ENCODE measurements at places on chromosomes 13 and 19. TPM values are rescaled to one million over a fixed set of nuclear protein-coding genes. Genes with fewer than 3 reads are reported as not detected.

GPC6 gene
- 4.1 TPM for polyA plus RNA-seq

RFXAP gene
- 8.1 TPM for polyA plus RNA-seq

PSPN gene
- polyA plus RNA-seq: 0.80 TPM

DNA sequence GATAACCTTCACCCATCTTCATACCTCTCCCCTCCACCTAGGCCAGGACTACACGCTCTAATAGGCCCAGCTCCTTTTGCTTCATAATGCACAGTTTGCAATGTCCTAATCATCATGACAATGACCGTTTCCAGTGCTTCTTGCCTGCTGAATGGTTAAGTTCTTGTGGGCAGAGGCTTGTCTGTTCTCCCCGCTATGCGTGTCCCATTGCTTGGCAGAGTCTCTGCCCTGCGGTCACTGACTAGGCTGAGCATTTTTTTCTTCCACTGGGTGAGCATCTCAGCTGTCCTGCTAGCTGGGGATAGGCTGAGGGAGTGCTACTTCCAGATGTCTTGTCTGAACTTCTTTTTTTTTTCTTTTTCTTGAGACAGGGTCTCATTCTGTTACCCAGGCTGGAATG, 314.7 kb downstream of the UQCRFS1 start:
- DNase-seq: no peak

DNA sequence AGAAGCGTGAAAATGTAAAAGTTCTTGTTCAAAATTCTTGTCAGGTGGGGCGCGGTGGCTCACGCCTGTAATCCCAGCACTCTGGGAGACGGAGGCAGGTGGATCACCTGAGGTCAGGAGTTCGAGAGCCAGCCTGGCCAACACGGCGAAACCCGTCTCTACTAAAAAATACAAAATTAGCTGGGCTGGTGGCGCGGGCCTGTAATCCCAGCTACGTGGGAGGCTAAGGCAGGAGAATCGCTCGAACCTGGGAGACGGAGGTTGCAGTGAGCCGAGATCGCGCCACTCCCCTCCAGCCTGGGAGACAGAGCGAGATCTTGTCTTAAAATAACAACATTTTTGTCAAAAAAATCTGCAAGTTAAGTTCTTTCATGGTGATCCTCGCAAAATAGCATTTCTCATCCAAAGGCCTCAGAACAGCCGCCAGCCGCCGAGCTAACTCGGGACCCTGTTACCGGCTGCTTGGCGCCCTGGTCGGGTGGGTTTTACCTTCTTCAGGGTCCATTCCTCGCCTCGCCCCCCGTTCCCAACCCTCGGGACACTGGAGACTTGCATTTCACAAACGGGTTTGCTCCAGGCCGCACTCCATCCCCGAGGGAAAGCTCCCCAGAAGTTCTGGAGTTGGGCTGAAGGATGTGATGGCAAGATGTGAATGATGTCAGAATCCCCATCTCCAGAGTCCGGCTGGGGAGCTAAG, 1.6 kb downstream of the LATS2 start:
- no peak for DNase-seq

GRCh38 chr19:13764821-13765394, 586 bp downstream of the MRI1 start:
- no peak for DNase-seq

- no peak for DNase-seq
Observed at GRCh38 chr13:50724913-50725312, 118.6 kb downstream of the DLEU7 start.

DNA sequence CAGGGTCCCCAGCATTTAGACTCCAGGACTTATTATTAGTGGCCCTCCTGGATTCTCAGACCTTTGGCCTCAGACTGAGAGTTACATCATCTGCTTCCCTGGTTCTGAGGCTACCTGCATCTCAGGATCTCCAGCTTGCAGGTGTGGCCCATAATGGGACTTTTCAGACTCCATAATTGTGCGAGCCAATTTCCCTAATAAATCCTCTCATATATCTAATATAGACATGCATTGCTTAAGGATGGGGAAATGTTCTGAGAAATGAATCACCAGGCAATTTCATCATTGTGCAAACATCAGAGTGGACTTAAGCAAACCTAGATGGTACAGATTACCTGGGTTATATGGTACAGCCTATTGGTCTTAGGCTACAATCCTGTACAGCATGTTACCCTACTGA, 116.5 kb upstream of the FBXL3 start:
- DNase-seq: no peak

DNA sequence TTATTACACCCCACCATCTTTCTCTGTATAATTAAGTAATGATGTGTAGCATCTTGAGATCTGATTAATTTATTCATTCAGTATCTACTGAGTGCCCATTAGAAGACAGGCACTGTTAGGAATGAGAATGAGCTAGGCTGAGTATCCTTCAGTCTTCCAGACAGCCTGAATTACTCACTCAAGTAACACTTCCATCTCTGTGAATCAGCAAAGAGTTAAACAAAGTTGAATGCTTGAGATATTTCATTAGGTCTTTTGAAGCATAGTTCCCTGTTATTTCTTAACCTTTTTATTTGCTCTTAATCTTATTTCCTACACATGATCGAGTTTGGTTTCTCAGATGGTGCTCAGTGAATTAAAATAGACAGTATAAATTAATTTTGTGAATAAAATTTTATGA, 413.7 kb downstream of the DCT start:
- no peak for DNase-seq

DNA sequence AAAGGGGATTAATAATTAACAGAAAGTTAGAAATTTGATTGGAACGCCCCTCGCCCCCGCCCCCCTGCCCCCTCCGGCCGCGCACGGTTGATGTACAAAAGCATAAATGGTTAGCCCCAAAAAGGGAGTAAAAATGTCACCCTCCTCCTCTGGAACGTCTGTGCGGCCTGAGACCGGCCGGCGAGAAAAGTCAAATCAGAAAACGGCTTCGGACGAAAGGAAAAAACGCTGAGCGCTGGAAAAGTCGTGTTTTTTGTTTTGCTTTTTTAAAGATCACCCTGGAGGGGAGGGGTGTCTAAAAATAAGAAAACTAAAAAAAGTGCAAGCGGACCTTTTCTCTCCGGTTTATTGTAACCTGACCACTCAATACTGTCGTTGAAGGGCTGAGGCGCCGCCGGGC, 13.2 kb downstream of the MEX3D start:
- DNase-seq: no peak

GRCh38 chr13:23330356-23330755, 103.1 kb downstream of the SACS start:
- DNase-seq: no peak

DNA sequence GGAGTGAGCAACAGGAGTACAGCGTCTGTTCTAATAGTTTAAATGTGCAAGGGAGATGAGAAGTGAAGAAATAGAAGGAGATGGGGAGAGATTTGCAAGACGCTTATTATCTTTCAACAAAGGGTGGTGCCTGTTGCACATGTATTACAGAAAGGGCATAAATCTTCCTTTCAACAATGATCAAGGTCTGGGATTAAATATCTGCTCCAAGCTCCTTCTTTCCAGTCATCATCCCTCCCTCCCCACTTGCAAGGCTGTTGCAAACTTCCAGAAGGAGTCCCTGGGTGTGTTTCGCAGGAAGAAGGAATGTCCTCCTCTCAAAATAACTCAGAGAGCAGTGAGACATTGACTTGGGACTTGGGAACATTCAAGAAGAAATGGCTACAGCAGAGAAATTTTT, 63.5 kb upstream of the MYCBP2 start:
- DNase-seq: no peak

- DNase-seq: no peak
Observed at GRCh38 chr19:6773323-6773931, 919 bp downstream of the VAV1 start.

All from hindlimb muscle (tissue), 1 donor.